ENCODE measurements at places on chromosomes 5 and 9.

DNA sequence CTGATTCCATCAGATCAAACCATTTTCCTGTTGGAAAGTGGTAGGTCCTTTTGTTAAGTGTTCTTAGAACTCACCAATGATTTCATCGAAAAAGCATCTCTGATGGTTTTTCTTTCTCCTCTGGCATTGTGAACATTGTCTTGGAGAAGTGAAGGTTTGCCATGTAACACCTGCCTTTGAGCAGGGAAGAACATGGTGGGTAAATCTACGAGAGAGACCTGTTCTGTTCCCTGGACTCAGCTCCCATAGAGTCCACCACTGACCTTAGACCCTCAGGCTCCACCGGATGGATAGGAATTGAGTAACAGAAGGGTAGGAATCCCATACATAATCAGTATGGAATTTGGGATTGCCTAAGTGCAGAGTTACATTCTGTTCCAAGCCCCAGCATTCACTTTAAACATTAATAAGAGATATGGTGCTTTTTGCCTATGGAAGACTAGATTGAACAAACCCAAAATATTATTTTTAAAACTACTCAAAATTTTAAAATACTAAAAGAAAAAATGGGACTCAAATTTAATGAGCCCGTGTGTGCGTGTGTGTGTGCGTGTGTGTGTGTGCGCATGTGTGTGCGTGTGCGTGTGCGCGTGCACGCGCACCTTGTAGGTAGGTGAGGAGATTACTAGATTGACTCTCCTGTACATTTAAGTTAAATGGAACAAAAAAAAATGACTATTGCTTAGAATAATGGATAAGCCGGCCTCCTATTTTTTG, 92.0 kb downstream of the C9orf152 start:
- no peak for DNase-seq

DNA sequence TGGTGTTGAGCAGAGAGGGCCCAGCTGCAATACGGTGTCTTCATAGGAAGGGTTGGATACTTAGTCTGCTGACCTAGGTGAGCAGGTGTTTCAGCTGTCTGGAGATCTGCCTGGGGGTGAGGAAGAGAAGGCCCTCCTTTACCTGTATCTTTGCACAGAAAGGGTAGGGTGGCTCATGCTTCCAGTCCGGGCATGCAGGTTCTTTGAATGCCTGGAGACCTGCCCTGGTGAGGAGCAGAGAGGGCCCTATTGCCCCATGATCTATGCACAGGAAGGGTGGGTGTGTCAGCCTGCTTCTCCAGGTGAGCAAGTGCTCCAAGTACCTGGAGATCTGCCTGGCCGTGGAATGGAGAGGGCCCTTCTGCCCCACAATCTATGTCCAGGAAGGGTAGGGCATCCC, 63.0 kb downstream of the FER start:
- no peak for DNase-seq

- no peak for DNase-seq
Measured at GRCh38 chr9:92432350-92432749, 8.1 kb upstream of the OMD start.

DNA sequence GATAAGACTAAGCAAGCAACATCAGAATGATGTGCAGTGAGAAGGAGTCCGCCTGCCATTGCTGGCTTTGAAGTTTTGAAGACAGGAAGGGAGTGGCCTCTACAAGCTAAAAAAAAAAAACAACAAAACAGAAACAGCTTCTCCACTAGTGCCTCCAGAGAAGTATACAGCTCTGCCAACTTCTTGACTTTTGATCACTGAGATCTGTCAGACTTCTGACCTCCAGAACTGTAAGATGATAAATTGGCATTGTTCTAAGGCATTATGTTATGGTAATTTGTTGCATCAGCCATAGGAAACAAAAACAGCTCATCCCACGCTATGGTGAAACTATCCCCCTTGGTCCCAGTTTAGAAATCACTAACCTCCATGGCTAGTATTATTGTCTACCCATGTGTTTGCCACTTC, 131.0 kb upstream of the VCAN start:
- DNase-seq = no peak

DNA sequence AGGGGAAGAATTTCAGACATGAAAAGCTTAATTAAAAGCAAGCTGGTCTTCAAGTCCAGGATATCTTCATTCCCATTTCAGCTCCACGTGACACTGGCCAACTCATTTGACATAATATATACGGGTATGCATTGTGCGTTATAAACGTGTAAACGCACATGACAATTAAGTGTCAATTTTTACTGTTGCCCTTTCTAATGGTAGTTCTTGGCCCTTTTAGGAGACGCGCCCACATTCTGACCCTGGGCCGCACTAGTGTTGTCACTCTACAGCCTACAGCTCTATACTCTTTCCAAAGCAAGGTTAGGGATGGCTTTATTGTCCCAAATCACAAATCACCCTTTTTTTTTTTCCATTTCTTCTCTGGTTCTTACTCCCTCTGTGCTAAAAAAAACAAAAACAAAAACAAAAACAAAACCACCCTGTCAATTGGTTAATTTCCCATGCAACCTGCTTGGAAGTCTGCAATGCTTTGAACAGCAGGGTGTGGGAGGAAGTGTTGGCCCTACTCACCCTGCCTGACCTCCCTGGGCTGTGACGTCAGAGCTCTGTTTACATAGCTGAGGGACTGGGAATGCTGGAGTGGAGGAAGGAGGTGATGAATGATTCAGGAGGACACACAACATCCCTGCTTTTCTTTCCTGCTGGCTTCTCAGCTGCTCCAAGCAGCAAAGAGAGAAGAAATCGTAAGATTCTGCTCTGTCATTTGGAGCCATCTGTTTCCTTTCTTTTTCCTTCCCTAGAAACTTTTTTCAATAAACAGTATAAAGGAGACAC, 19.3 kb downstream of the RFK start:
- no peak for DNase-seq

- no peak for DNase-seq
Measured at GRCh38 chr5:44646016-44646415, 162.7 kb upstream of the MRPS30 start.

- no peak for DNase-seq
Measured at GRCh38 chr9:114746591-114747346, 59.1 kb downstream of the TNFSF15 start.

- DNase-seq = no peak
Measured at GRCh38 chr5:168153263-168153875, 138.1 kb upstream of the WWC1 start.

DNA sequence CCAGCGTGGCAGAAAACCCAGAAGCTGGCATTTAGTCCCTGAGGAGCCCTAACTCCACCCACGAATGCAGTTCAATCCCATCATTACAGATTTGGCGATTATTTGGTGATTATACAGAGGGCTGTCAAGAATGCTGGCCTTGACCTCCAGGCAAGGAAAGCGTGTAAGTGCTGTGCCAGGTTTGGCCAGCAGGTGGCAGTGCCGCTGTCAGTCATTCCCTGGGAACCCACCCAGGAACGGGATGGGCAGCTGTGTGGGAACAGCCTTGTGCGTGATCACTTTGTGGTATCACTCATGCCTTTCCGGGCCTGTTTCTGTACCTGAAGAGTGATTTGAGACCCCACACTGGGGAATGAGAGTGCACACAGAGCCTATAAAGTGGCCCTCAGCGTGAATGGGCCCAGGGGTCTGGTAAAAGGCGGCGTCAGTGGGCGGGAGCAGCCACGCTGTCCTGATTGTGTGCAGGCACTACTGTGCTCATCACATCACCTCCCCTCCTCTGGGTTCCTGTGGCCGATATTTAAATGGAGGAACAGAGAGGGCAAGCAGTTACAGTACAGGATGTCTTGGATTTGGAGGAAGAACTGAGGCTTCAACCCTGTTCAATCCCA, 215.6 kb downstream of the ROR2 start:
- peak; percentile 86 for DNase-seq

Data from neural crest cell (in vitro differentiated cells).